ENCODE measurements at places on chromosomes 11 and 22. TPM values are rescaled to one million over a fixed set of nuclear protein-coding genes. Genes with fewer than 3 reads are reported as not detected.

- H3K27me3 ChIP-seq: no peaks in the 10 kb centered on the region
- H3K4me3 ChIP-seq: no peak overlapping the region
- no peaks in the 10 kb centered on the region for H3K36me3 ChIP-seq
- H3K4me1 ChIP-seq: no peaks in the 10 kb centered on the region
- no peak overlapping the region for H3K27ac ChIP-seq
- no peak for DNase-seq
These were observed 338.7 kb downstream of the GUCY1A2 start for GRCh38 chr11:106679581-106679980.

- no peak for DNase-seq
- H3K27ac ChIP-seq: no peak overlapping the region
- H3K36me3 ChIP-seq: no peaks in the 10 kb centered on the region
- no peaks in the 10 kb centered on the region for H3K27me3 ChIP-seq
These were observed 803.2 kb upstream of the CCDC90B start for GRCh38 chr11:84089072-84090057.

GRCh38 chr11:6646918-6647679 is 8.5 kb downstream of the DCHS1 start:
- H3K27ac ChIP-seq: no peak overlapping the region
- H3K4me3 ChIP-seq: no peak overlapping the region
- no peak for DNase-seq
- H3K4me1 ChIP-seq: no peaks in the 10 kb centered on the region

- no peak for DNase-seq
- peaks cover 19% of the 10 kb centered on the region for H3K36me3 ChIP-seq
- no peaks in the 10 kb centered on the region for H3K27me3 ChIP-seq
- no peak overlapping the region for H3K4me3 ChIP-seq
- H3K4me1 ChIP-seq: no peaks in the 10 kb centered on the region
These were observed 47.8 kb downstream of the C2CD3 start for GRCh38 chr11:74123008-74123448.

- no peak overlapping the region for H3K4me3 ChIP-seq
- DNase-seq: no peak
- no peaks in the 10 kb centered on the region for H3K36me3 ChIP-seq
- peaks cover 52% of the 10 kb centered on the region for H3K27me3 ChIP-seq
- no peaks in the 10 kb centered on the region for H3K4me1 ChIP-seq
These were observed 21.2 kb downstream of the TTC28 start for GRCh38 chr22:28658448-28658847.

- no peak overlapping the region for H3K27ac ChIP-seq
- no peaks in the 10 kb centered on the region for H3K4me1 ChIP-seq
- no peaks in the 10 kb centered on the region for H3K36me3 ChIP-seq
- H3K4me3 ChIP-seq: no peak overlapping the region
- peaks cover 9% of the 10 kb centered on the region for H3K27me3 ChIP-seq
These were observed 9.9 kb downstream of the GLYATL1 start for GRCh38 chr11:58949184-58949583.

- H3K4me1 ChIP-seq: peaks cover 62% of the 10 kb centered on the region
- peak overlapping the region; percentile 41 for H3K27ac ChIP-seq
- H3K27me3 ChIP-seq: peaks cover 12% of the 10 kb centered on the region
- peaks cover 5% of the 10 kb centered on the region for H3K36me3 ChIP-seq
These were observed 12.2 kb upstream of the DCHS1 start for GRCh38 chr11:6667733-6668374.

GRCh38 chr11:114340311-114341131 is 44.3 kb downstream of the NNMT start:
- peak overlapping the region; percentile 61 for H3K4me3 ChIP-seq
- peaks cover 17% of the 10 kb centered on the region for H3K27me3 ChIP-seq
- H3K27ac ChIP-seq: no peak overlapping the region
- peak; percentile 11 for DNase-seq
- H3K36me3 ChIP-seq: no peaks in the 10 kb centered on the region

DNA sequence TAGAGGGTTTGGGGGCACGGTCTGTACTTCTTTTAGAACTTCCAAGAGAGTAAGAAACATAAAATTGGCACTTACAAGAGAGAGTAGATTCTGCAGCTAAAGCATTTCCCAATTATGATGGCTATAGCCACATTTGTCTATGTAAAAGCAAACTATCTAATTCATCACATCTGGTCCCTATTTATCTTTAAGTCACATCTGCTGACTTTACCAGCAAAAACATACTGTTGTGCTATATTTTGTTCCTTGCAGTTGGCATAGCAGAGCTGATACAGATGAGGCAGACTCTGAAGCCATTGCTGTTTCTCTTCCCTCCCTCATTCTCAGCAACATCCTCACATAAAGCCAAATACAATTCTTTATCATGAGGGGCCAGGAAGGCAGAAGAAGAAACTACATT is 1533.5 kb upstream of the RAG2 start:
- no peaks in the 10 kb centered on the region for H3K27me3 ChIP-seq
- H3K4me3 ChIP-seq: no peak overlapping the region
- no peak for DNase-seq

Gene UBQLNL
- total RNA-seq: 0.18 TPM

Gene ART1
- total RNA-seq: not detected

Gene E2F8
- total RNA-seq: 28.2 TPM

Gene OR52I1
- not detected for total RNA-seq

Gene TEX54
- 1.3 TPM for total RNA-seq

Gene OR8D4
- total RNA-seq: not detected

Gene OR6T1
- total RNA-seq: not detected

Gene NDUFA6
- total RNA-seq: 81.6 TPM

Gene DEFB131B
- not detected for total RNA-seq

Gene SMC1B
- 0.44 TPM for total RNA-seq

Gene MS4A3
- not detected for total RNA-seq

Gene GTSE1
- total RNA-seq: 39.0 TPM

Gene CTSD
- total RNA-seq: 92.1 TPM

Gene NF2
- 65.7 TPM for total RNA-seq

Gene HBG2
- total RNA-seq: not detected
